ENCODE measurements at places on chromosomes 1 and 21.

DNA sequence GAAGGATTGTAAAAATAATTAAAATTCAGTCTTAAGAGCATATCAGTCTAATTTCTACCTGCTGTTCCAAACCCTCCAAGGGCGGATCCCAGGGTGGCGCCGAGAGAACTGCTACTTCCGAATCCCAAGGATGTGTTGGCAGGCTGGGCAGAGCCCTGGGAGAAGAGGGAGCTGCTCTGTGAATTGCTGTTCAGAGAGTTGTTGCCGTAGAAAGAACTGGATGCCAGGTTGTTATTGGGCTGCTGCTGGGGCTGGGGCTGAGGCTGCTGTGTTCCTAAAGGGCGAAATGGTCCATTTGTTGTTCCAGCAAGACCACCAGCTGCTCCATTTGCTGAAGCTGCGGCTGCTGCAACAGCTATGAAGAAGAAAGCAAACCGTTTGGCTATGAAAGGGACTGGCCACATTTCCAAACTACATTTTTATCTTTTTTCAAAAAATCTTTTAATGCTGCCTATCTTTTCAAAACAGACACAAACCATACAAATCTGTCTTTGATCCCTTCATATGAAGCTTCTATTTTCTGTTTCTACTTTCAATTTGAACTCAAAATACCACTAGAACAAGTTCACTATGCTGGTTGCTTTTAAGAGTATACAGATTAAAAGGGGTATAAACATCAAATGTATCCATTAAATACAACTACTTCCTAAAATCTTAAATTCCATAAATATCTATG is 57.5 kb upstream of the SDC3 start:
- DNase-seq: no peak

DNA sequence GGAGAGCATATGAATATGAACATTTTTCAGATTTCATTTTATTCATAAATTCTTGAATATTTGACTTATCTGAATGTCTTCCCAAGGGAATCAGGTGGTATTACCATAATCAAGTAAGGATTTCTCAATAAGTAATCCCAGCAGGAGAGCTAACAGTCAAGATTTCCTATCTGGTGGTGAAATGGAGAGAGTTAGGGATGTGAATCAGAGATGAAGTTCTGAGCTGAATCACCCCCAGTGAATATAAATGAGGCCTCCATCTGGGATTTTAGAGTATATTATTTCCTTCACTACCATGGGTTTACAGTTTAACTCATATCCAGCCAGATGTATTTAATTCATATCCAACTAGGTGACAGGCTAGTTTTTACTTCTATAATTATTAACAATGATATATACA is 61.5 kb upstream of the RGS2 start:
- DNase-seq: peak; percentile 64

DNA sequence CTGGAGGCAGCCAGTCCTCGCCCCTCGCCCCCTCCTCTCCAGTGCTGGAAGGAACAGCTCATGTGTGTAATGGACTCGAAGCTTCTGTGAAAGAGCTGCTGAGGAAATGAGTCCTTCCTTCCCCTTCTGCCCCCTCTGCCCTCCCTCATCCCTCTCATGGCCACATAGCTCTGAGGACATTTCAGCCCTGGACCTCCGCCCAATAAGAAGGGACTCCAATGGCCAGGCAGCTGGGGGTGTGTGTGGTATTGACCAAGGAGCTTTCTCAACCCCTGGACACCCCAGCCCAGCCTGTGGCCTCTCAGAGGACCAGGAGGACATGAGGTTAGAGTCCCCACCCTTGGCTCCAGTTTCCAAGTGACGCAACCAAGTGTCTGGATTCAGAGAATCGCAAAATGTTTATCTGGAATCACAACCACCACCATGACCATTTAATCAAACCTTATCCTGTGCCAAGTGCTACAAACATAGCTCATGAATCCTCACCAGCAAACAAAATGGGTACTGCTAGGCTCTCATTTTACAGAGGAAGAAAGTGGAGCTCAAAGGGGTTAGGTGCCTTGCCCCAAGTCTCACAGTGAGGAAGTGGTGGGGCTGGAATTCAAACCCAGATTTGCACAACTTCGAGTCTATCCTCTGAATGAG is 47.8 kb upstream of the ECE1 start:
- peak; percentile 84 for DNase-seq

DNA sequence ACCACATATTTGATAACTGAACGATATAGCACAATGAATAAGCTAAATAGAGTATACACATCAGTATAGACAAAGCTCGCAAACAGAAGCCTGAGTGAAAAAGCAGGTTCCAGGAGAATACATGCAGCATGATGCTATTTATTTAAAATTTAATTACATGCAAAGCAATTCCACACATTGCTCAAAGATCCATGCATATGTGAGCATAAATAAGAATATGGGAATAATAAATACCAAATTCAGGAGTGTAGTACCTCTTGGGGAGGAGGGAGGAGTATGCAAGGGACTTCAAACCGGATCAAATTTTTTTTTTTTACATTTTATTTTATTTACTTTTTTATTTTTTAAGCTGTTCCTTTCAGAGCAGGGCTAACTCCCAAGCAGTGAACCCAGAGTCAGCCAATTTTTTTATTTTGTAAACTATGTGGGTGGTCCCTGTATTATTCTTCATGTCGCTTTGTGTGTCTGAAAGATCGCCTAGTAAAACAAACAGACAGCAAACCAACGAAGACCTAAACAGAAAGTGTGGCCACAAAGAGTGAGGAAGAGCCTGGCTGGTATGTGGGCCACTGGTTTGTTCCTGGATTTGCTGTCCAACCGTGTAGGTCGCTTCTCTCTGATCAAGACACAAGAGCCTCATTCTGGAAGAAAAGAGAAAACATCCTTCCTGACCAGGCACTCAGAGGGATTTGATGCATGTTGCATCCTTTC is 4.2 kb upstream of the SHISAL2A start:
- DNase-seq: no peak

DNA sequence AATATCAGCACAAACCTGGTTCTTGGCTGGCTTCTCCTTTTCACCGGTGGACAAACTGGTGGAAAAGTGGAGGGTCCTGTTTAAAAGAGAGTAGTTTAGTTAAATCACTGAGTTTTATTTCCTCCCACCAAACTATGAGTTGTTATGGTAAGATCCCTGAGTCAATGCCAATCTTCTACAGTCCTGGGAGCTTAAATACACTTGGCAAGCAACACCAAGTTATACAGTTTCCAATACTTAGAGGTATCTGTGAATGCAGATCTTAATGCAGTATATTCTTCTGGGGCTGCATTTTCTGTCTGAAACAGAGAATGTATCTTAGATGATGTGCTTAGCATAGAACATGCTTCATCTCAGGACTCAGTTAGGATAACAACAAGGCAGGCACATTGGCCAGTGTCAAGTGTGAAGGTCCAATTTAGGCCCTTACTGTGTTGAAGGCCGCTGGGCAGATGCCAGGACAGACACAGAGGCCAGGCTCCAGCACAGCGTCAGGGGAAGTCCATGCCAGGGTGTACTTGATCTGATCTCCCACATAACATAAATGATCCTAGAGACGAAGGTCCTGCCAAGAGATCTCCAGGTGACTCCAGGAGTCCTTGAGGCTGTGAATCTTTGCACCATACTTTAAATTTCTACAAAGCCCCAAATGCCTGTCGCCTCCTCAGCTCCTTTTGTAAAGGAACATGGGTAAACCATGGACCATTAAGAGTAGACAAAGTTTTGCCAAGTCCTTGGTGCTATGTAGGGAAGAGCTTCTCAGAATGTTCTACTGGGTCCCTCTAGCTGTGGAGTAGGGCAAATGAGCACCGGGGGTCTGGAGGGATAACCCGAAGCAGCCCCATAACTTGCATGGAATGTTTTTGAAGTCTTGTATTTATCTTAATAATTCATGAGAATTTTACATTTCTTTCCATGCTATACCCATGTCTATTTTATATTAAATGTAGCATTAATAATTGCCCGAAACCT is 76.8 kb downstream of the KCNJ15 start:
- peak; percentile 59 for DNase-seq

DNA sequence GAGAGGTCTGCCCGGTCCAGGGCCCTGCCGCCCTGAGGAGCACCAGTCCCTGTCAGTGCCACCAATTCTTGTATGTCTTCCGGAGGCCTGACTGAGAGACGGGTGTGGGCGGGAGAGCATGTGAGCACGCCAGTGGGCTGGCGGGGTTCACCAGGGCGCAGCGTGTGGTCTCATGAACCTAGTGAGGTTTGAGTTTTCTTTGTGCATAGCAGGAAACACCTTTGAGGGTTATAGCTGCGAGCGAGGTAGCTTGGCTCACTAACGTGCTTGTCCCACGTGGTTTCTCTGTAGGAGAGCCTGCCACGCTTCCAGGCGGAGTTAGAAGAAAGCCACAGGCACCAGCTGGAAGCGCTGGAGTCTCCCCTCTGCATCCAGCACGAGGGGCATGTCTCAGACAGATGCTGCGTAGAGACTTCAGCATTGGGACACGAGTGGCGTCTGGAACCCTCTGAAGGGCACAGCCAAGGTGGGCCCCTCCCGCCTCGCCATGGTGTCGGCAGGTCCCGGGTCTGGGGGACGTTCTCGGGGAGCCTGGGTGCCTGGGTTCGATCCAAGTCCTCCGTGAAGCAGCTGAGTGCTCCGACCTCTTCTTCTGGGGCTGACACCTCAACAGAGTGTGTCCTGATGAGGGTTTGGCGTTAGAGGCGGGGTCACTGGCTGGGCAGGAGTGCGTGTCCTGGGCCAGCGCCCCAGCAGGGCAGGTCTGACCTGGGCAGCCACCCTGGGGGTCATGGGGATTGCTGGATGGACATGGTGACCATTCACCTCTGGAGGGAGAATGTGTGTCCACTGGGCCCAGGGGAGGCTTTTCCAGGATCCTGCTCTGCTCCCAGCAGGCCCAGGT is 31.4 kb downstream of the PCNT start:
- no peak for DNase-seq

DNA sequence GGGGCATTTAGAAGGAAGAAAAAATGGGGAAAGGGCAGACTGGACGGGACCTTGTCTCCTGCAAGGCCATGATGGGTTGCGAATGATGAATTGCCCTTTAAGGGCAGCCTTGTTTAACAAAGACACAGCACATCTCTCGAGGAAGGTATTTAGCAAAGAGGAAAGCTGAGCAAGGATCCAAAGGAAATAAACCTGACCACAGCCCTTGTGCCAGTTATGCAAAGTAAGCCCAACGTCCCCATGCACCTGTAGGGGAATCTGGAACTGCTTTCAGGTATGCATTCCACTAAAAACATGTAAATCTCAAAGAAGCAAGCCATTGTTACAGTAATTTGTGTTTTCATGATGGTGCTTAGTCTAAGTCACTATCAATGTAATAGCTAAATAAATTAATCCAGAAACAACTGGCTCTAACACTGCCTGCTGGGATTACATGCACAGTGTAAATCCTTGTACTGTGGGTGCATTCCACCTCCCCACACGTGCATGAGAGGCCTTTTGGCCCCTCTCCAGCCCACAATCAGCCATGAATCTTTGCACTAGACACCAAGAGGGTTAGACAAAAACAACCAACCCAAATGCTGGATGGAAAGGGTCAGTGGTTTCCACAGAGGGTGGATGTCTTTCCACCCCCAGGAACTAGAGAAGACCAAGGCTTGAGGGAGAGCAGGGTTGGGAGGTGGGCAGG is 228.8 kb upstream of the KAZN start:
- DNase-seq: no peak

- DNase-seq: no peak
Measured at GRCh38 chr1:161190962-161191521, 7.8 kb downstream of the ADAMTS4 start.

DNA sequence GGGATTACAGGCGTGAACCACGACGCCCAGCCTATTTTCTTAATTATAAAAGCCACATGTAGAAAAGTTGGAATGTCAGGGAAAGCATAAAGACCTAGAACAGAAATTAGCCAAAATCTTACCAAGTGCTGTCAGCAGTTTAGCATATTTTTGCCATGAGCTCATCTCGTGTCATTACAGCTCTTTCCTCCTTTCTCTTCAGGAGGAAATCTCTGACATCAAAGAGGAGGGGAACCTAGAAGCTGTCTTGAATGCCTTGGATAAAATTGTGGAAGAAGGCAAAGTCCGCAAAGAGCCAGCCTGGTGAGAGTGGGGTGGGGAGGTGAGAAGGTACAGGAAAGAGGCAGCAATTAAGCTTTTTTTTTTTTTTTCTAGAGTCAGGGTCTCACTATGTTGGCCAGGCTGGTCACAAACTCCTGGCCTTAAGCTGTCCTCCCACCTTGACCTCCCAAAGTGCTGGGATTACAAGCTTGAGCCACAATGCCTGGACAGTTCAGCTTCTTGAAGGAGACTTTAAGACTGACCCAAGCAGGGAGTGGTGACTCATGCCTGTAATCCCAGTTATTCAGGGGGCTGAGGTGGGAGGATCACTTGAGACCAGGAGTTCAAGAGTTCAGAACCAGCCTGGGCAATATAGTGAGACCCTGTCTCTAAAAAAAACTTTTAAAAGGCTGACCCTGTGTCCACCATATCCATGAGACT is 8.4 kb upstream of the BGLAP start:
- peak; percentile 86 for DNase-seq

- DNase-seq: no peak
Measured at GRCh38 chr1:86195281-86195680, 38.7 kb upstream of the COL24A1 start.

GRCh38 chr1:60697204-60697994 is 385.0 kb upstream of the NFIA start:
- peak; percentile 20 for DNase-seq

DNA sequence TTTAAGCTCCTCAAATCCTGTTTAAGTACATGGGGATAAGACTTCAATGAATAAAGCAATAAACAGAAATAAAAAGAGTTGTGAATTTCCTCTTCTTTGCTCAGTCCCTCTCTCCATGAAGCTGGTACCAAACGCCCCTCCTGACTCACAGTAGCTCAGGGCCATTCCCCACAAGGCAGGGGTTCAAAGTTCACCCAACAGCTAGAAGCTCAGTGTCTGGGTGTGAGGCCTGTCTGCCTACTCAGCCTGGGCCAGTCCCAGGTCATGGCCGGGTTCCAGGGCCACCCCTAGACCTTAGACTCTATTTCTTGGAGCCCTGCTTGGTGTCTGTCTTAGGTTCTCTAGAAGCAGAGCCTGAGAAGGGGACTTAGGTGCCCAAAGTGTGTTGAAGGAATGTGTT is 251.5 kb downstream of the GRIK3 start:
- DNase-seq: no peak

GRCh38 chr1:94723894-94724293 is 96.3 kb upstream of the SLC44A3 start:
- DNase-seq: no peak

DNA sequence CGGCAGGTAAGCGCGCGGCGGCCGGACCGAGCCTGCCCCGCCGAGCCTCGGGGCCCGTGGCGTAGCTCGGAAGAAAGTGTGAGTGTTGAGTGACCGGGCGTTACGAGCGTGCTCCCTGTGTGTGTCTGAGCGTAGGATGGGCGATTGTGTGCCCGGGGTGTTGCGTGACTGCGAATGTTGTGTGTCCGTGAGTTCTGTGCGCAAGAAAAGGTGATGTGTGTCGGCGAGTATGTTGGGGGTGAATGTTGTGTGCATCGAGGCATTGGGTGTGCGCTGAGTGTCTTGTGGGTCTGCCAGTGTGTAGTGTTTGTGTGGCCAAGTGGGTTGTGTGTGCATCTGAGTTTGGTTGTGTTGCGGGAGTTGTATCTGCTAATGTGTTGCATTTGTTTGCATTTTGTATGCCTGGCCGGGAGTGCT is 398 bp downstream of the PTPRU start:
- peak; percentile 36 for DNase-seq

- DNase-seq: no peak
Measured at GRCh38 chr1:201483373-201483949, 14.5 kb upstream of the PHLDA3 start.
